ENCODE measurements at places on chromosomes 5 and 9.

GRCh38 chr9:110197330-110198187, 10.4 kb downstream of the C9orf152 start:
- no peak for DNase-seq

DNA sequence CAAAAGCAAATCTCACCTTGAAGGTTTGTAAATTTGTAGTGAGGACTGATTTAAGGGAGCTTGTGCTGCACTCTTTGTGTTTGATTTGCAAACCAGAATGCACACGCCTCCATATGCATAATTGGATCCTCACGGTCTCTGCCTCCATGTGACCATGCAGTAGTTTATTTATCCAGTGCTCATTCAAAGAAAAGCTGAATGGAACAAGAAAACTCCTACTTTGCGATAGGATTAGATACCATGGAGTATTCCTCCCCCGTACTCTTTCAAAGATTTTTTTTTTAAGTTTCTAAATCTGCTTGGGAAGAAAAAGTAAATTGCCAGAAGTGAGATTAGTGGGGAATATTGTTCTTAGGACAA, 290.4 kb upstream of the TUT7 start:
- DNase-seq = no peak

GRCh38 chr9:100401042-100401441, 25.9 kb upstream of the MSANTD3 start:
- no peak for DNase-seq

GRCh38 chr5:96326902-96327301, 106.1 kb downstream of the PCSK1 start:
- no peak for DNase-seq

GRCh38 chr5:7682379-7682778, 168.6 kb downstream of the CFAP90 start:
- no peak for DNase-seq

DNA sequence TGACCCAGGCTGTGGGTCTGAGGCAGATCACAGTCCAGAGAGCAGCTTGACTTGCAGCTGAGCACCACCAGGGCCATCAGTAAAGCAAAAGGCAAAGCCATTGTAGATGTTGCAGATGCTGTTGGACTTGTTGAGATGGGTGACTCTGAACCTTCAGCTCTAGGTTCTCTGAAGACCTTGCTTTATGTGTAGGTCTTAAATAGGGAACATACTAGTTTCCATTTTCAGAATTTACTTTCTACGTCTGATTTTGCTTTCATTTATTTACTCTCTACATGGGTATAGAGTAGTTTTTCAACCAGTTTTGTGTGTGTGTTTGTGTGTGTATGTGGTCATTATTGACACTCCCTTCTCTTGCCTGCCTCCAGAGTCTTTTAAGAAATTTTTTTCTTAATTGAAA, at the start of gene IFNA6:
TSS of gene IFNA6 (minus strand) at position 101 of the 400 bp plus-strand sequence. CDS start at position 101, 0 bp downstream.
- DNase-seq = no peak

GRCh38 chr9:4923580-4924544, 61.2 kb upstream of the JAK2 start:
- no peak for DNase-seq

DNA sequence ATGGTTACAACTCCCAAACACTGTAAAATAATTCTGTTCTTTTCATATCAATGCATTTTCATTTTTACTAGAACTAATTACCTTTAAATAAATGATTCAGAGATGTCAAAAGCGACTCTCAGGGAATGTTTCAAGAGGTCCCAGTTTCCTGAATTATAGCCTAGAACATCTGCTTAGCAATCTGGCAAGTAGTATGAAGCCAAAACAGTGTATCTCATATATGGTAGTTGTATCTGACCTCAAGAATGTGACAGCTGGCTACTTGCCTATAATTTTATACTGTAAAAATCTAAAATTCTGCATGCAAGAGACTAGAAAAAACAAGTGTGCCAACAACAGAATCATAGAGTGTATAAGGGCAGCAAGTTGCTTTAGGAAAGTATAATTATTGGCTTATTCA, 187.7 kb upstream of the POU5F2 start:
- no peak for DNase-seq

DNA sequence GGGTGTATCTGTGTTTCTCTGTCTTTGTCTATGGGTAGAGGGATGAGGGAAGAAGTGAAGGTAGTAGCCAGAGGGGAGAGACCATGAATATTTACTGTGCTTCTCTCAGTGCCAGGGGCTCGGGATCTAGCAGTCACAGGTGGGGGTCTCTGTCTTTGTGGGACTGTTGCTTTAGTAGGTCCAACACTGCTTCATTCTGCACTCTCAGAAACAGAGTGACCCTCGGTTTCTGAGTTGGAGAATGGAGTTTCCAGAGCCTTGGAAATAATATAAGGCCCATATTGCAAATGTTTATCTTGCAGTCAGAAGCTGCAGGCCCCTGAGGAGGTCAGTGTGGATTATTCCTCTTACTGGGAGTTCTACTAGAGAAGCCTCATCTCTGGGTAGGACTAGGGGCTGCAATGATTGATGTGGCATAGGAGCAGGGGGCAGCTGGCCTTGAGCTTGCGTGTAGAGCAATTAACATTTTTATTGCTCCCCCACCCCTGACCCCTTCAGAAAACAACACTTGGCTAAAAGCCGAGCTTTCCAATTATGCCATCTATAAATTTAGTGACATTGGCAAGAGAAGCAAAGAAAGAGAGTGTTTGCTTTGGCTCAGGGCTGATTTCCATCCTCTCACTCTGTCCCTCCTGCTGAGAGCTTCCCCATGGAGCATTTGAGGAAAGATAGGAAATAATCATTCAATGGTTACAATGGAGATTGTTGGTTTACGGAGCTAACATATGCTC, 55.0 kb upstream of the TRPC7 start:
- no peak for DNase-seq

DNA sequence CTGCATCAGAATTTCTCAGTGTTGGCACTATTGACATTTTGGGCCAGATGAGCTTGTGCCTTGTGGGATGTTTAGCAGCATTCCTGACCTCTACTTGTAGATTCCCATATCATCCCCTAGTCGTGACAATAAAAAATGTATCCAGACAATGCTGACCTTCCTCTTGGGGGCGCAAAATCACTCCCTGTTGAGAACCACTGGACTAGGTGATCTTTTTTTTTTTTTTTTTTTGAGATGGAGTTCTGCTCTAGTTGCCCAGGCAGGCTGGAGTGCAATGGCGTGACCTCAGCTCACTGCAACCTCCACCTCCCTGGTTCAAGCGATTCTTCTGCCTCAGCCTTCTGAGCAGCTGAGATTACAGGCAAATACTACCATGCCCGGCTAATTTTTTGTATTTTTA, 22.6 kb downstream of the STXBP1 start:
- no peak for DNase-seq

GRCh38 chr9:131180454-131180853, 55.1 kb downstream of the NUP214 start:
- no peak for DNase-seq

DNA sequence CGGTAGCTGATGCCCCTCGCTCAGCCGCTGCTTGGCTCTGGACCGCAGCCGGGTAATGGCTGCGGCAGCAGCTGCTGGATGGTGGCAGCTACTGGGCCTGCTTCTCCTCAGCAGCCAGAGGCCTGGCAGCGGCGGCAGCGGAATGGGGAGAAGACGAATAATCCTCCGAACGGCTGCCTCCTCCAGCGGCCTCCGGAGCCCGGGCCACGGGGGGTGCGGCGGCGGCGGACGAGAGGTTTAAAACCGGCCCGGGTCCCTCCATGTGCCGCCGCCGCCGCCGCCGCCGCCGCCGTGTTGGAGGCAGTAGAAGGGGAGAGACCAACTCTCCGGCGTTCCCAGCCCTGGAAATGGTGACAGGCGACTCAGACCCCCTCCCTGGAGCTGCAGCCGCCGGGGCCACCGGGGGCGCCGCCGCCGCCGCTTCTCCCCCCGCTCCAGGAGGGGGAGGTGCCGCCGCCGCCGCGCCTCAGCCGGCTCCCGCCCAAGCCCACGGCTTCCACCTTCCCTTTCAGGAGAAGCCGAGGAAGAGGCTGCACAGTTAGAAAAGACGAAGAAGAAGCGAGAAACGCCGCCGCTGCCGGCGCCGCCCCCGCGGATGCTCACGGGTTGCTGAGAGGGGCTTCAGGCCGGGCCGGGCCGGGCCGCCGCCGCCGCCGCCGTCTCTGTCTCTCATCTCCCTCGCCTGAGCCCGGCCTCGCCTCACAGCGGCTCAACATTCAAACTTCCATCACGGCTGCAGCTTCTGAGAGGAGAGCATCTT, 118.4 kb upstream of the PRSS3 start:
- DNase-seq = no peak

DNA sequence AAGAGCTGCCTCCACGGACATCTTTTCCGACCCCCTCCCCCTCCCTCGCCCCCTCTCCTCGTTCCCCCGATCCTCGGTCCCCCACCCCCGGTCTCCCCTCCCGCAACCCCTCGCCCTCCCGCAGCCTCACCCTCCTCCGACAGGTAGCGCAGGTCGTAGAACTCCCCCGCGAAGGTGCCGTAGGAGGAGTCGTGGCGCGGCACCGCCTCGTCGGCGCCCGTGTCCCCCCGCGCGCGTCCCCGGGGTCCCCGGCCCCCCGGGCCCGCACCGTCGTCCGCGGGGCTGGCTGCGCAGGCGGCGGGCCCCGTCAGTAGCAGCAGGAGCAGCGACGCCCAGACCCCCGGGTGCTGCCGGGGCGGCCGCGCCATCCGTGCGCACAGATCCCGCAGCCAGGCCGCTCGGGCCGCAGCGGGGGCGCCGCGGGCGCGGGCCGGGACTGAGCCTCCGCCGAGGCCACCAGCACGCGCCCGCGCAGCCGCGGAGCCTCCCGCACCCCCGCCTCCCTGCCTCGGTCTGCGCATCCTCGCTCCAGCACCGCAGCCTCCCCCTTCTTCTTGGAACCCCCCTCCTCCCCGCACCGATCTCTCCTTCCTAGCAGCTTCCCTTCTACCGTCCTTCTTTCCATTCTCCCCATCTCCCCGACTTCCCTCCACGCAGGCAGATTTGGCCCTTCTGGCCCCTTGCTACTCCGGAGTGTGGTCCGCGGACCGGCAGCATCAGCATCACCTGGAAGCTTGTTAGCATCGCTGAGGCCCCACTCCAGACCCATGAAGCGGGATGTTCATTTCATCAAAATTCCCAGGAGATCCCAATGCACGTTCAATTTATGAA, at the start of gene FRRS1L:
TSS of gene FRRS1L (minus strand) at position 479 of the 831 bp plus-strand sequence. CDS start at position 368, 111 bp downstream.
- DNase-seq = no peak

DNA sequence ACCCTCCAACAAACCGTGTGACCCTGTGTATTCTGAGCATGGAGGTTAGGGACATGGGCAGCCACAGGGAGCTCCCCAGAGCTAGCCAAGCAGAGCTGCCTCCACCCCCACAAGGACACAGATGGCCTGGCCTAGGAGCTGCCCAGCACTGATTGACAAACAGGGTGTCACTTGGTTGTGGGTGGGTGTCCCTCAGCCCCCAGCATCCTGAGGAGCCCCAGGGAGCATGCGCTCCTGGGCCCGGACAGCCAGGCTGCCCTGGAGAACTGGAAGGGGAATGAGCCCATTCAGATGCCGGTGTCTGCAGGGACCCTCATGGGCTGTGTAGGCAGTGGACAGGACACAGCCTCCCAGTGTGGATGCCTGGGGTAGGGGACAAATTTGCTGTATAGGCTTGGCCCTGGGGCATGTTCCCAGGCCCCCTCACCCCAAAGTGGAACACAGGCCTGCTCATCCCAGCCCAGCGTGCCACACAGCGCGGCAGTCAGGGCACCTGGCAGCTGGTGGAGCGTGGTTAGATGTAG, 124.8 kb upstream of the LMX1B start:
- no peak for DNase-seq

- DNase-seq = no peak
These were observed 44.1 kb downstream of the C9orf50 start for GRCh38 chr9:129576546-129577543.

- DNase-seq = no peak
These were observed 119.8 kb upstream of the PANK3 start for GRCh38 chr5:168699002-168699401.

- DNase-seq = no peak
These were observed 42.3 kb downstream of the FAM78A start for GRCh38 chr9:131233995-131234394.

DNA sequence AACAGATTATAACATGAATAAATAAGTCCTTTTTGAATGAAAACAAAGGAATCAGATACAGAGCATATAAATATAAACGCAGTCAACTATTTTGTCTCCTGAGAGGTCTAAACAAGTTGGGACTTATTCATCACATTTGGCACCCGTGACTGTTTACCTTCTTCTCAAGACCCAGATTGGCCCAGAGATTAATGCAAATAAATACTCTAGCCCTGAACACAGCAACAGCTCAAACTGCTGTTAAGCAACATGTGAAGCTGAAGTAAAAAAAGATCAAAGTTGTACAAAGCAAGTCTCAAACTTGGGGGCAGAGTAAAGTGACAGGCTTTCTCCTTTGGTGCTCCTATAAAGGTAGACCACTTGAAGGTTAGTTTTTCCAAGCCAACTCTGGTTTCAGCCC, 95.0 kb upstream of the NR5A1 start:
- no peak for DNase-seq

GRCh38 chr9:134403682-134404301, 77.5 kb downstream of the RXRA start:
- no peak for DNase-seq

DNA sequence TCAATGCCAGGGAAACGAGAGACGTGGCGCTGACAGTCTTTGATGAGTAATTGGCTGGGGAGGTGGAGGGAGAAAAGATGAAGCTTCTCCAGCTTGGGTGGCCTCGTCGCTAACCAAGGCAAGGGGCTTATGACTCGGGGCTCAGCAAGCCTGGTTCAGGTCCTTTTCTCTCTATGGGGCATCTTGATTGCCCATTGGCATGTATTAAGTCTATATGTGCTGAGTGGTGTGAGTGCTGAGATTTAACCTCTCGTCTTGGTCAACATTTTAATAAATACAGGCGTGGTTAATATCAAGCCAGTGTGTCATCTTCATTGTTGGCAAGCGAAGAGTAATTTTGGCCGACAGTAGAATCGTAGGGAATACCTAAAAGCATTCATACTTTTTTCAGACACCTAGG, 85.9 kb downstream of the RAI14 start:
- no peak for DNase-seq

DNA sequence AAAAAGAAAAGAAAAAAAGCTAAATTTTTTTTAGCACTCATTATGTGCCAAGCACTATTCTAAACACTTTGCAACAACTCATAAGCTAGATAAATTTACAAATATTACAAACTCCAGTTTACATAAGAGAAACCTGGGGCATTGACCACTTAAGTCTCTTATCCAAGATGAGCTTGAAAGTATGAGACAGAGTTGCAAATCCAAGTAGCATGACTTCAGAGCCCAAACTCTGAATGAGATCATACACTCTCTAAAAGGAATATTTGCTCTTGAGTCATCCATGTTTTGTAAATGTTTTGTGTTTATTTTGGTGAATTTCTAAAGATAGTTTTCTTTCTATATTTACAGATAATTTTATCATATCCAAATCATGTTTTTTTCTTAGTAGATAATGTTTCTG, 4.0 kb upstream of the SHOC1 start:
- no peak for DNase-seq

- DNase-seq = no peak
These were observed 274.9 kb downstream of the NR3C1 start for GRCh38 chr5:143128412-143129071.

DNA sequence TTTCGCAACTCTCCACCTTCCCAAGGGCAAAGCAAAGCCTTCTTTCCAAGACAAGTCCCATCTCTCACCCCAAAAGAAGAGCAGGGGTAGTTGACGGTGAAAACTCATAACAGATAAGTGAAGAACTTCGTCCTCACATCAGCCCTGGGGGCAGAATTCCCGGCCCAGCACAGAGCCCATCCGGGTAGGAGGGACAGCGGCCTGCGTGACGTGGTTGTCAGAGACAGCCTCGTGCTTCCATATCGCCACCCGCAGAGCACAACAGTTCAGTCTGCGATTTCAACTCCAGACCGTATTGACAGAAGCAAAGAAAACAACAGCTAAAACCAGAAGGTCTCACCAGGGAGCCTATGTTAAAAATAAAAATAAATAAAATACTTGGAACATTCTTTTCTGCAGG, 273.2 kb downstream of the SYK start:
- DNase-seq = no peak
